ENCODE measurements at places on chromosomes 4 and X.

- no peak for DNase-seq
Observed at GRCh38 chr4:93199492-93199891, 629.1 kb upstream of the ATOH1 start.

- no peak for DNase-seq
Observed at GRCh38 chr4:15906020-15906443, 32.5 kb downstream of the FGFBP1 start.

DNA sequence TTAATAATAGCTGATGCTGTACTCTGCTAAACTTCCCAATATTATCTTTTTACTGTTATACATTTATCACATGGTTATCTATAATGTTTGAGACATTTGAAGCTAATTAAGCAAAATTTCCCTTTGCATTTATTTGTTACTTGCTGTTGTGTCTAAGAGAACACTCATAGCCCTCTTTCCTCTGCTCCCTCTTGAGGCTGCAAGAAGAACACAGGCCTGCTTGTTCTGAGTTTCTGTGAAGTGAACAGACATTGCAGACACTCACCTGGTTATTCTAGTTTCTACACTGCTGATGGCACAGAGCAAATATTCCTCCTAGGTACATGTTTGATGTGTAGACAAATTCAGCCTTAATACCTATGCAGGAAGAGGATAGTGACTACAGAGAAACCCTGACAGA is 367.8 kb downstream of the GASK1B start:
- DNase-seq = no peak

DNA sequence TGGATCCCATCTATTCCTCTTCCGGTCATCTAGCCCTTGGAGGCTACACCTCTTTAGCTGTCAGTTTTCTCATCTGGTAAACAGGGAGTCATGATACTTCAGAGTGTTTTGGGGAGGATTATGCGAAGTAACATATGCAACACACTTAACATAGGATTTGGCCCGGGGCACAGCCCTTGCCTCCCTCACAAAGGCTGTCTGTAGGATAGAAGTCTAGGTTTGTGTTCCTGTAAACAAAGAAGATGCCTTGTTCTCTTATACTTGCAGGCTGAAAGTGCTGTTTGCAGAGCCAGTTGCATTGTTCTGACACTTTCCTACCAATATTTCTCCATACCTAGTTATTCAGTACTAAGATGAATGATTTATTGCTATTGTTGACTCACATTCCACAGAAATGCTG is 2.2 kb upstream of the APELA start:
- DNase-seq = no peak

- DNase-seq = no peak
Observed at GRCh38 chr4:185068837-185069236, 50.5 kb downstream of the HELT start.

- no peak for DNase-seq
Observed at GRCh38 chr4:100268789-100269188, 78.5 kb upstream of the DDIT4L start.

- no peak for DNase-seq
Observed at GRCh38 chr4:117324851-117325491, 239.6 kb upstream of the TRAM1L1 start.

DNA sequence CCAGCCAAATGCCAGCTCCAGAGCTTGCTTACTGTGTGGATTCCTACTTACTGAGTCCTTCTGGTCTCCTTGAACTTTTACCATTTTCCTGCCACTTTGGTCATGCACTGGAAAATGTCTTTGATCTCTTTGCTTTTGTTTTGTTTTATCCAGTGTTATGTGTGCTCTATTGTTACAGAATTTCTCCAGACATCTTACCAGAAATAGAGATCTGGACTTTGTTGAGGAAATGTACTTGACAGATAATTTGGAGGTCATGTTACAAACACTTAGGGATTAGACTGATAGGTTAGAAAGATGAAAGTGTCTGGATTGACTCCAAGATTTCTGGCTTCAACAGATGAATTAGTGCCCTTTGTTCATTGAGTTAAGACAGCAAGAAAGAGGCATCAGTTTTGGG is 5.7 kb upstream of the ZNF330 start:
- DNase-seq = no peak

DNA sequence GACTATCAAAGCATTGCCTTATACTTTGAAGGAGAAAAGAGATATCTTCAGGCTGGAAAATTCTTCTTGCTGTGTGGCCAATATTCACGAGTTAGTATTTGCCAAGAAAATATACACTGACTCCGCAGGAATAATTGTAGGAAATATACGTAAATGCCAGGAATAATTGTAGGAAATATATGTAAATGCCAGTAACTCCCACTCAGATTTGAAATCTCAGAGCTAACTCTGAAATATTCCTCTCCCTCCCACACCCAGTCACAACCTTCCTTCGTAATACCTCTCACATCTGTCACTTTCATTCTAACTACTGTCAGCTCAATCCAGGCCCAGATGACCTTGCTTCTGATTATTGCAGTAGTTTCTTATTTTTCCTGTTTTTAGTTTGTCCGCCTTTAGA is 73.5 kb downstream of the WDR19 start:
- no peak for DNase-seq

- DNase-seq = no peak
Observed at GRCh38 chr4:6071191-6071958, 53.1 kb upstream of the C4orf50 start.

- no peak for DNase-seq
Observed at GRCh38 chr4:96092151-96092705, 252.3 kb downstream of the PDHA2 start.

- no peak for DNase-seq
Observed at GRCh38 chr4:15320121-15320678, 107.6 kb upstream of the C1QTNF7 start.

DNA sequence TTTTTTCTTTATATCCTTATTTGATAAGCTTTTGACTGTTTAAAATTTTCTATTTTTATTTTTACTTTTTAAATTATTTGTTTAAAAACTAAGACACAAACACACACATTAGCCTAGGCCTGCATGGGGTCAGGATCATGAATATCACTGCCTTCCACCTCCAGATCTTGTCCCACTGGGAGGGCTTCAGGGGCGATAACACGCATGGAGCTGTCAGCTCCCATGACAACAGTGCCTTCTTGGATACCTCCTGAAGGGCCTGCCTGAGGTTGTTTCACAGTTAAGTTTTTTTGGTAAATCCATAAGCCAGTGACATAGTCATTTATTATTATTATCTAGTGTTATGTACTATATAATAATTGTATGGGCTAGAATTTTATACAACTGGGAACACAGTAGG is 85.4 kb upstream of the FAT1 start:
- no peak for DNase-seq

DNA sequence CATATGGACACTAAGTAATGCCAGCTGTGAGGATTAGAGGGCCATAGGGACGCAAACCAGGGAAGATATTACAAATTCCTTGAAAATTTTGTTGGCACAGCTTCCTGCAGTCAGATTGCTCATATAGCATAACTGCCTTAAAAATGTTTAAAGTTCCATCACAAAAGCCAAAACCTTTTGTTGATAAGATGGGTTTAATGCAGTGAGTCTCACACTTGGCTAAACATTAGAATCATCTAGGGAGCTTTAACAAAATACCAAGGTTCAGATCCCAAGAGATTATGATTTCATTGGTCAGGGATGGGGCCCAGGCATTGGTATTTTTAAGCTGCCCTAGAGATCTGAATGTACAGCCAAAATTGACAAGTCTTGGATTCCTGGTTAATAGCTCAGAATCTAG is 376.5 kb upstream of the MAD2L1 start:
- no peak for DNase-seq

DNA sequence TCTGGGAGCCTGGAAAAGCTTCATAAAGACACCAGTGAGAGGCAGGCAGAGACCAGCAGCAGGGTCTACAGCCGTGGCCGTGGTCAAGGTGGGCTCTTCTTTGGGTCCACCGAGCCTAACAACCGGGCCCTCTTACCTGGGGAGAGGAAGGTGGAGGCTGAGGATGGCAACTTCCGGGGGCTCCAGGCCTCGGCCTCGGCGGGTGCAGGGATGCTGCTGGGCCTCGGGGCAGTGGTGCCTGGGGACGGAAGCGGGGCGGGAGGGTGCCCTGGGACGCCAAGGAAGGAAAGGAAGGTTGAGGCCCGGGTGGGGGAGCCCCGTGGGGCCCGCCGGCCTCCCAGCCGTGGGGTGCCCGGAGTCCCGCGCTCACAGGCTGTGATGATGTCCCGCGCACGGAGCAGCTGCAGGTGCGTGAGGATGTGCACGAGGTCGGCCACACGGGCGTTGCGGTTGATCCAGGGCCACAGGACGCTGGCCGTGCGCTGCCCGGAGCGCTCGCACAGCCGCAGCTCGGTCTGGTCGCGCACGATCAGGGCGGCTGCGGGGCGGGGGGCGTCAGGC is 561 bp downstream of the IRAK1 start:
- no peak for DNase-seq

Data from CD4-positive, alpha-beta T cell treated with Interleukin-6 at 100 ng/mL for 8 hours (primary cell).